ENCODE measurements at places on chromosomes 2 and 18.

- peak; percentile 74 for DNase-seq
These were observed 73.4 kb downstream of the ACTR2 start for GRCh38 chr2:65300761-65301711.

DNA sequence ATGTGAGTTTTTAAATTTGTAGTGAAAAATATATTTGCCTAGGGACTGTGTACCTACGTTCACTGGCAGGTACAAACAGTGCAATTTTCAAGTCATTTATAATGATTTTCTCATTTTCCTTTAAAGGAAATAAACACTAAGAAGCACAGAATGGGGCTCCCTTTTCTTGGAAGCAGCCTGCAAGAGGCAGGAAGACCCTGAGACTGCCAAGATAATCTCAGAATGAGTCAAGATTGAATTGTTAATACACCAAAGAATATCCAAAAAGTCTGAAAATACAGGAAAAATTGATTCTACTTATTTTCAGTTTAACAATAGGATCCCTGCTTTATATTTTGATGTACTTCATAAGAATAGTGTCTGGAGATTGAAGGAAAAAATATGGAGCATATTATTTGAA is 331.2 kb downstream of the CTNNA2 start:
- DNase-seq, result no peak

GRCh38 chr18:23365602-23366001 is 87.5 kb upstream of the RIOK3 start:
- DNase-seq, result no peak

- DNase-seq, result no peak
These were observed 37.6 kb upstream of the MGAT5 start for GRCh38 chr2:134216152-134216829.

GRCh38 chr2:67216103-67216502 is 181.0 kb upstream of the ETAA1 start:
- DNase-seq, result no peak

DNA sequence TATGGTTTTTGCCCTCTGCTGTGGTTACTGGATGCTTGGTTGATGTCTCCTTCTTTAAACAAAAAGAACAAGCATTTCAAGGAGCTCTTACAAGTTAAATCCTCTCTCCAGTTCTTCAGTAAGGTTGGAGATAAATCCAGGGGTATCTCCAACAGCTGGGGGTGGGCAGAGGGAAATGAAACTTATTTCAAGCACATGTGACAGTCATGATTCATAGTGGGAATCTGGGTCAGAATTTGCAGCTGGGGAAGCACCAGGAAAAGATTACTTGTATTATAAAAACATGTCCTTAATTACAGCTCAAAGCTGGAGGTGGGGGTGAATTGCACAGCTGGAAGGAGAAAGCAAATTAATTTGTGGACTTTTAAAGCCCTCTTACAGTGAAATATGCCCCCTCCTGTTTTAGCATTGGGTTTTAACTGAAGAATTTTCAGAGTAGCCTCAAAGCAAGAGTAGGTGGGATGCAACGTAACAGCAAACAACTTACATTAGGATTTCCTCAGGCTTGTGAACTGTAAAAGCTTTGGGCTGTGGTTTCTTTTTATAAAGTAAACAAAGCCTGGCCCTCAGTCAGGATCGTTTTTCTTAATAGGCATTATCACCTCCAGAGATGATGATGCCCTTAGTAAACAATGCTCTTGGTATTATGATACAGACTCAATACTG is 596.4 kb downstream of the NYAP2 start:
- DNase-seq, result no peak

DNA sequence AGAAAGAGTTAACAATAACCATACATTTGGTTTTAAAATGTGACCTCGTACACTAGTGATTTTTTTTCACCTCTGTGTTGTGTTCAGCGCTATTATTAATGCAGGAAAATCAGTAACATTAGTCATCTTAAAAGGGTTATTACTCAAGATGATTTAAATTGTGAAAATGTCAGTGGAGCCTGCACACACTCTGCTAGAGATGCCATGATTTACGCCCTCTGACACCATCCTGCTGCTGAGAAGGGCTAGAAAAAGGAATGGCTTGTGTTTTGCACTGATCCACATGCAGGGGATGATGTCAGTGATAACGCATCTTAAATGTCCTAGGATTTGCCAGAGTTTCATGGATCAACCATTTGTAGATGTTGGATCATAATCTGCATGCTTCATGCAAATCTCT is 121.3 kb upstream of the BOD1L2 start:
- no peak for DNase-seq

- DNase-seq, result no peak
These were observed 37.5 kb upstream of the SLC66A3 start for GRCh38 chr2:11117776-11118175.
